ENCODE measurements at places on chromosomes 3 and 15.

DNA sequence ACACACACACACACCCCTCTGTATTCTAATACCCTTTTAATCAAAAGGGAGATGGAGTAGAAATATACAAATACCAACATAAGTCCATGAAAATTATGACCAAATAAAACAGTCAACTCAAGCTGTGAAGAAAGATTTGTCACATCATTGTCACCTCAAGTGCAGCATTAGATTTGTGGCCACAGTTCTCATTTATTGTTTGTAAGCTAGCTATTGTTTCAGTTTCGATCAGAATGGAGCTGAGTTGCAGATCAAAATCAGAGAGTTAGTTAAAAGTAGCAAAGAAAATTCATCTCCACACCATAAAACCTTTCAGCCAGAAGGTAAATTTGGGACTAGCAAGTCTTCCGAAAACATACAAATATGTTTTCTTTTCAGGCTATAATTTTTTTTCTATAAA lies 267.7 kb upstream of the LMCD1 start:
- no peak for DNase-seq

DNA sequence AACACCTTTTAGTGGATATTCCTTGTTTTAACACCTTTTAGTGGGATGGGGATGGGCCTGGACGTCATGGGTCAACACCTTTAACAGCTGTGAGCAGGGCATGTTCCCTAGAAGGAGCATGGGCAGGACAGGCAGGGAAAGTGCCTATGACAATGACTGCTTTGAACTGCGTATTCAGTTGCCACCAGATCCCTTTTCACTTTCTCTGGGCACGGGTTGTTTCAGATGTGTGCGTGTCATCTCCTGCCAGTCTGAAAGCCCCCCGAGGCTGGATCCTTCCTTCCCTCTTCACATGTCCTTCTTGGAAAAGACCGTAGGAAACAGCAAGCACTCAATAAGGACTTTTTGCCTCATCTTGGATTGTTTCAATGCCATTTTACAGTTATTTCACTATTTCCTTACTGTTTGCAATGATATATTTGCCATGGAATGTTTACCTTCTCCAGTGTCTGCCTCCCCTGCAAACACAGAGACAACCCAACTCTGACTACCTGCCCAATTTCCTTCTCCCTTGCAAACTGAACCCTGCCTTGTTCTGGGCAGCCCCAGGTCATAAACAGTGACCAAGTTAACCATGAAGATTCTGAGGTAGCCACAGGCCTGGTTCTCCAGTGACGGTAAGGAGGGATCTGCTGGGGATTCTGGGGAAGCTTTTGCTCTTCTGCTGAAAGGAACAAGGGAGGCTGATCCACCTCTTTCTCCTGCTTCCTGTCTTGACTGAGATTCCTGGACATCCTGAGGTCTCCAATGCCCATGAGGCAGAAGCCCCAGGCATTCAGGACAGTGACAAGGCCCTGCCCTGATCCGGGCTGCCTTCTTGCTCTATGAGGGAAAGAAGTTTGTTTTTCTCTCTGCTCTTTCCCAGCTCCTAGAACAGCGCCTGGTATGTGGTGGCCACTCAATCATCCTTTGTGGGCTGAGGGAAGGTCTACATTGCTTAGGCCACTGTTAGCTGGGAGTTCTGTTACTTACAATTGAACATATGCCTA lies 51.8 kb downstream of the NOX5 start:
- DNase-seq: no peak

- no peak for DNase-seq
Measured at GRCh38 chr3:9777694-9778021, 7.9 kb upstream of the CAMK1 start.

DNA sequence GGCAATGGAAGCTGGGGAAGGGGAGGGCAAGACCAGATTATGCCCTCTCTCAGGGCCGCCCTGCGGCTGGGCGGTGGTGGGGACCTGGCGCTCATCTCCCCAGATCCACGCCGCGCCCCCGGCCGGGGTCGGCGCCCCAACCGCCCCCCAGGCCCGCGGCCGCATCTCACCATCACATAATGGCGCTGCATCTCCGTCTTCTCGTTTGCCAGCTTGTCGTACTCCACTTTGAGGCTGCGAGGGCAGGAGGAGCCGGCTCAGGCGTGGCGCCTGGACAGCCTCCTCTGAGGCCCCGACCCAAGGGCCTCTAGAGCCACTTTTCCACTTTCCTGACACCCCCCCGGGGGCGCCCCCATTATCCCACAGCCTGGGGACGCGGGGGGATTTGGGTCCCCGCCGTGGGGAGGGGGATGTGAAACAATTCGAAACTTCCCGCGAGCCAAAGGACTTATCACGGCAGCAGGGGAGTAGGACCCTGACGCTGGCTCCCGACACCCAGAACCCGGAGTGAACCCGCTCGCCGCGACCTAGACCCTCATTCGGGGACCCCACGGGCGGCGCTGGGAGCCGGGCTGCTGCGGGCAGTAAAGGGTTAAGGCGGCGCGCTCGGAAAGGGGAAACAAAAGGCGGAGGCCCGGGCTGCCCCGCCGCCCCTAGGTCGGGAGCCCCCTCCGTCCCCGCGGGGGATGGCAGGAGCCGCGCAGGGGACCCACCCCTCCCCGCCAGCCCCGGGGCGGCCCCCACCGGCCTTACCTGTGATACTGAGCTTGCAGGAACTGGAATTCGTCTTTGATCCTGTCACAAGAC lies 2.1 kb downstream of the TLE3 start:
- peak; percentile 49 for DNase-seq
